ENCODE measurements at places on chromosomes 16 and 17.

DNA sequence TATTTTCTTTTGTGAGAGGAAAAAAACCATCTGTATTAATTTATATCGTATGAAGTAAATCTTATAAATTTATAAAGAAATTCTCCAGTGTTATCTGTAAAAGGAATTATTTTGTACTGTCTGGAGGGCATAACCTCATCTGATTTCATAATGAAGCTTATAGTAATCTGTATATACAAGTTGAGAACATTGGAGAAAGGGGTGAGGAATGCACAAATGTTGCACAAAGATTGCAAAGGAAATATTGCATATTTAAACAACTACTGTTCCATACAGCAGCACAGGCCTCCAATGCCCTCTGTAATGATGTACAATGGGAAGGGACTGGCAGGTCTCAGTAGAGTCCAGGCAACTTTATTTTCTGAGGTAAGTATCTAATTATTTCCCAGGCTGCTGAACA is 50.8 kb upstream of the KCNJ16 start:
- no peak for DNase-seq

- no peak for DNase-seq
Observed at GRCh38 chr16:80627108-80627507, 86.3 kb downstream of the DYNLRB2 start.

- DNase-seq: no peak
Observed at GRCh38 chr16:16021988-16022682, 72.7 kb downstream of the ABCC1 start.

- DNase-seq: peak; percentile 69
Observed at GRCh38 chr16:89917773-89918452, 749 bp upstream of the MC1R start.

- no peak for DNase-seq
Observed at GRCh38 chr17:45406107-45406506, 26.6 kb downstream of the ARHGAP27 start.

DNA sequence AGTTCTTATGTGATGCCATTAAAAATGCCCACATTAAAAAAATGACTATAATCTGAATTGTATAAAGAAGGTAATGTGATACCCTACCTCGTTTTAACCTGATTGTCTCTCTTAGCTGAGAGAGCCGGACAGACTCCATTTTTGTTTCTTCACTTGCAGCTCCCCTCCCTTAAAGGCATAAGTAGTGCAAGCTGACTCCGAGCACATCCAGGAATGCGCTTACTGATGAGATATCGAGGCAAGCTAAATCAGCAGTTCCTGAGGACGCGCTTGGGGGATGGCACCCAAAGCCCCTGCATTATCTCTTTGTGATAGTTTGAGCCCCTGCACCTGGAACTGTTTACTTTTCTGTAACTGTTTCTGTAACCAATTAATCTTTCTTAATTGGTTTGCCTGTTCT is 6.3 kb downstream of the KRT24 start:
- DNase-seq: no peak

DNA sequence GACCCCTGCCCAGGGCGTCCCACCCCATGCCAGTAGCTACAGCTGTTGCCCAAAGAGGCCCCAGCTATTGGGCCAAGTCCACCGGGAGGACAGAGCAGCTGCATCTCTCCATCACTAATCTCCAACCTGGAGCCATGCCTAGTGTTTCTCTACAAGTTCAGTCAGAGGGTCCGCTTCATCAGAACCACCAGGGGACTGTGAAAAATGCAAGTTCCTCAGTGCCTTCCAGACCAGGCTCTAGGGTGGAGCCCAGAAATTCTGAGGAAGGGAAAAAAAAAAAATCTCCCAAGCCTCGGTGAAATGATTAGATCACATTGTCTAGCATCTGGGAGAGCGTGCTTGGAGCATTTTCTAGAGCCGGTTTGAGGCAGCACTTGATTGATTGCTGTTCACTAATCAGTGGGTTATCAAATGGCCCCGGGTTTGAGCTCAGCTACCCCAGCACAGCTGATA is 22.4 kb upstream of the HERPUD1 start:
- DNase-seq: no peak
